ENCODE measurements at places on chromosomes 2 and 18.
A peak's percentile ranks its signal among the peaks of the same experiment; 100 is the strongest.

- DNase-seq: no peak
These were observed 180.0 kb upstream of the MMADHC start for GRCh38 chr2:149767516-149767974.

GRCh38 chr2:181738074-181738473 lies 57.8 kb upstream of the NEUROD1 start:
- no peak for DNase-seq

DNA sequence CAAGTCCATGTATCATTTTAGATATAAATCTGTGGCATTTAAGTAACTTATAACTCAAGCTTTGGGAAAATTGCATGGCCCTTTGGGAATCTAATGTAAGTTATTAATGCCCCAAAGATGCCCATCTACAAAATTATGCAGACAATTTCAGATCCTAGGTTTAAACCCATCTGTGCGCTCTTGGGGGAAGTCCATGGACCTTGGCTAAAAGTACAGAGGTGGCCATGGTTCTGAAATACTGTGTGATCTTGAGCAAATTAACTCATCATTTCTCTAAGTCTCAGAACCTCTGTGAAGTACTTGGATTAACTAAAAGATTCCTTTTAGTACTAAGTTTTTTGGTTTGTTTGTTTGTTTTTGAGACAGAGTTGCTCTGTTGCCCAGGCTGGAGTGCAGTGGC lies 19.5 kb downstream of the INPP1 start:
- no peak for DNase-seq

DNA sequence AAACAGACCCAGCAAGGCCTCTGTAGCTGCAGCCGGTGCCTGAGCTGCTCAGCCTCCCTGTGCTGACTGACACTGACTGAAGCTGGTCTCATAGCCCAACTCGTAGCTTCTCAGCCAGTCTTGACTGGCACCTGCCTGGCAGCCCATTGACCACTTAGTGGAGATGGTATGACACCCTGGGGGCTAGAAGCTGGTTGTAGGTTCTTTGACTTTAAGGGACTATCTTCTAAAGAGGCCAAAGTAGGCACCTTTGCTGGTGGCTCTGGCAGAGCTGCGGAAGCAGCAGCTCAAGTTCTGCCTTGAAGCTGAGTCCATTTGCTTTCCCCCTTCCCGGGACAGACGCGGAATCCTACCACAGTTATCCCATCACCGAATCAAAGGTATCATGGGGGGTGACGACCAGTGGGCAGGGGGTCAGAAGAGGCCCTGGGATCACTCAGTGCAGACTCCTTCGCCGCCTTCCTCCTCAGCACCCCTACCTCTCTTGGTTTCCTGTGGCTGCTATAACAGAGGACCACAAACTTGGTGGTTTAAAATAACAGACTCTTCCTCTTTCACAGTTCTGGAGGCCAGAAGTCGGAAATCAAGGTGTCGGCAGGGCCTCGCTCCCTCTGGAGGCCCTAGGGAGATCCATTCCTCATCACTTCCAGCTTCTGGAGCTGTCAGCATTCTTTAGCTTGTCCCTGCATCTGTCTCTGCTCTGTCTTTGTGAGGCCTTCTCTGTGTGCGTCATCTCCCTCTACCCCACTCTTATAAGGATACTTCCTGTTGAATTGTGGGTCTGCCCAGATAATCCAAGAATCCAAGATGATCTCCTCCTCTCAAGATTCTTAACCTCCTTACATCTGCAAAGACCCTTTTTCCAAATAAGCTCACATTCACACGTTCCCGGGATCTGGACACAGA lies 13.7 kb upstream of the FOSL2 start:
- DNase-seq: no peak

- DNase-seq: no peak
These were observed 50.7 kb downstream of the SIGLEC15 start for GRCh38 chr18:45876161-45876560.

DNA sequence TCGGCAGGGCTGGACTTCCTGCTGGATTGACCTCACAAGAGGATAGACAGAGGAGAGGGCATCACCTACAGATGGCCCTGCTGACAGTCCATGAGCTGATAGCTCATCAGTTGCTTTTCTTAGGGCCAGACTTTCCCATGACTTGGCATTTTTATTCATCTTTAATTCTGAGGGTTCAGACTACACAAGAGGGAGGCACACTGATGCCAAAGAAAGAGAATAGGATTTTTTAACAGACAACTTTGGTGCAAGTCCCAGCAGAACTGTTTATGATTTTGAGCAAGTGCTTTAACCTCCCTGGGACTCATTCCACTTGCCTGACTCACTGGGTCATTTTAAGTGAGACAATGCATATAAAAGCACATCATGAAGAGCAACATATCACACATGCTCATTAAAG lies 299.2 kb downstream of the INSIG2 start:
- no peak for DNase-seq

GRCh38 chr2:98936353-98937351 lies 627 bp upstream of the CRACDL start:
- no peak for DNase-seq

DNA sequence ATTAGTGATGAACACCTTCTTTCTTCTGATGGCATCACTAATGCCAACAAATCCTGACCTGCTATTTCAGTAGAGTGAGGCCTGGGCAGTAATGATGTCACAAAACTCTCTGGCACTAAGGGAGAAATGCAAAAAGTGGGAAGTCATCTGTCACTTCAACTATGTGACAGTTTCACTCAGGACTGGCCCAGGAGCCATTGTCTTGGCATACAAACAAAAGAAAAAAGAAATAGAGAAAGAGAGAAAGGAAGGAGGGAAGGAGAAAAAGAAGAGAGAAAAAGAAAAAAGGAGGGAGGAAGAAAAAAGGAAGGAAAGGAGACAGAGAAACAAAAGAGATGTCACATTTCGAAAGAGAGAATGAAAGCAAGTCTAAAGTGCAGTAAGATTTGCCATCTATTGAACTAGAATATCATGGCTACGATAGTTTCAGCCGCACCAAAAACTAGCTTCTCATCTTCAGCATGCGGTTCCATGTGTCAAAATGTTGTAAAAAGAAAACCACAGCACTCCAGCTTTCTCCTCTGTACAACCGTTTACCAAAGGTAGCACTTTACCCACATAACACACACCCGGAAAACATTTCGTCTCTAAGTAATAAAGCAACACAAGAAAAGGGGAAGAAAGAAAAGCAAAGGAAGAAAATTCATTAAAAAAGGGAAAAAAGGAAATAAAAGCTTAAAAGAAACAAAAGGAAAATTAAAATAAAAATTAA lies 50.1 kb downstream of the CD226 start:
- DNase-seq: no peak

DNA sequence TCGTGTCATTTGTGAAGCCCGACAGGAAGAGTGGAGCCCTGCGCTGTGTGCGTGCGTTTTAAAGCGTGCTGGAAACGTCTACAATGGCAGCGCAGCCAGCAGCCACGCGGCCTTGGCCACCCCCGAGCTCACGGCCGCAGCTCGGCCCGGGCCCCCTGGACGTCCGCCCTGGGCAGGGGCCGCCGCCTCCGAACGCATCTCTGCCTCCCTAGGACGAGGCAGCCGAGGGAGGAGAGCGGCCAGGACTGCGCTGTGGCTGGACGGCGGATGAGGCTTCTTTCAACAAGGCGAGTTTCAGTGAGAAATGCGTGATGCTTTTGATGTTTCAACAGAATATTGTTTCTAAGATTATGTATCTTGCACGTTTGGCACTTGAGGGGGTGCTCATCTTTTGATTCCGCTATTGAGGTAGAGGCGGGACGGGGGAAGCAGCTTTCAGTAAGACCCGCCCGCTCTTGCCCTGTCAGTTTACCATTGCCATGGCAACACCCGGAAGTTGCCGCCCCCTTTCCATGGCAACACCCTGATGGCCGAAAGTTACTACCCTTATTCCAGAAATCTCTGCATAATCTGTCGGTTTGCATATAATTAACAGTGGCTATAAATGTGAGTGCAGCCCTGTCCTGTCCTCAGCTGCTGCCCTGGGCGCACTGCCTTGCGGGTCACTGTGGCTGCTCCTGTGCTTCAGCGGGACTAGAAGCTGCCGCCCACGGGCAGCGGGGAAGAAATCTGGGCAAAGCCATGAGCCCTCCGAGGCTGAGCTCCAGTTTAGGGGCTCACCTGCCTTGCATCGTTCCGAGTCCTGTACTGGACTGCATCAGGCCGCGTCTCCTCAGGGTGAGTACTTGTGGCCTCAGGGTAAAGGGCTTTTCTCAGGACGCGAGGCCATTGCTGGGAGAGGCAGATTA lies 38.6 kb downstream of the ADNP2 start:
- peak; percentile 89 for DNase-seq

- no peak for DNase-seq
These were observed 43.3 kb downstream of the EIF5B start for GRCh38 chr2:99380376-99381010.

DNA sequence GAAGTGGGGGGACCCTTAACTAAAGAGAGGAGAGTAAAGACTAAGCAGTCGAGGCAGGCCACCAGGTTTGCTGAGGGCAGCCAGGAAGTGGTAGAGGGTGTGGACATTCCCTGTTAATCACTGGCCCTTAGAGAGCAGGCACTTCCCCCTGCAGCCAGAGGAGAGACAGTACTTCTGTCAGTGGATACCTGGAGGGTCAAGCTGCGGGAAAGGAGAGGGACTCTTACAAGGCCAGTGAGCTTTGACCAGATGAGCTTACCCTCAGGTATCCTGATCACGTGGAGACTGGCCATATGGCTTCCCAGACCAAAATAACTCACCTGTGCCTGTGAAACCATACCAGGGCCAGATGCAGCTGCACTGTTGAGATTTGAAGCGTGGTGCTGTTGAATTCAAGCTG lies 28.6 kb downstream of the ITGA6 start:
- no peak for DNase-seq

GRCh38 chr2:56148825-56149224 lies 35.0 kb upstream of the CCDC85A start:
- no peak for DNase-seq

GRCh38 chr2:196390243-196391148 lies 219.1 kb upstream of the STK17B start:
- DNase-seq: no peak

DNA sequence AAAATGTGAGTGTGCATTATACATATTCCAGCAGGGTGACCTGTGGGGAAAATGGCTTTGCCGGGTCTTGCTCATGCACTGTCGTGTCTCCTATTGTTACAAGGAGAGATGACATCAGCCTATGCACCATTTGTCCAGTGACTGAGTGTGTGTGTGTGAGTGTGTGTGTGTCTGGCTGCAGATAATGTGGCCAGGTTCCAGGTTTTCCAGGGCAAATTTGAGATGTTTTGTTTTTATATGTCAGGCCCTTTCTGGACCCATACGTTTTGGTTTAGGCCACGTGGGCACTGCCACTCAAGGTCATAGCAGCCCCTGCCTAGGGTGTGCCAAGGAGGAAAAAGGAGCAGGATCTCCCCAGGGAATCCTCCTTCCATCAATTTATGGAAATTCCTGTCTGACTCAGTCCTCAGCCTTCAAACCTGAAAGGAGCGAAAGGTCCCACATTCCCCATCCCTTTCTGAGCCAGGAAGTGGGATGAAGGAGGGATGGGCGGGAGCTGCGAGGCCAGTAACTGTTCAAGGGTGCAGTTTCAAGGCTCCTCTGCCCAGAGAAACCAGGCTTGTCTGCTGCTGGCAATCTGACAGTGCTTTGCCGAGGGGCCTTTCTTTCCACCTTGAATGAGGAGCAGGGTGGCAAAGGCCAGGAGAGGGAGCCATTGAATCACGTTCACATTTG lies 93.0 kb upstream of the SMAD2 start:
- DNase-seq: peak; percentile 75

DNA sequence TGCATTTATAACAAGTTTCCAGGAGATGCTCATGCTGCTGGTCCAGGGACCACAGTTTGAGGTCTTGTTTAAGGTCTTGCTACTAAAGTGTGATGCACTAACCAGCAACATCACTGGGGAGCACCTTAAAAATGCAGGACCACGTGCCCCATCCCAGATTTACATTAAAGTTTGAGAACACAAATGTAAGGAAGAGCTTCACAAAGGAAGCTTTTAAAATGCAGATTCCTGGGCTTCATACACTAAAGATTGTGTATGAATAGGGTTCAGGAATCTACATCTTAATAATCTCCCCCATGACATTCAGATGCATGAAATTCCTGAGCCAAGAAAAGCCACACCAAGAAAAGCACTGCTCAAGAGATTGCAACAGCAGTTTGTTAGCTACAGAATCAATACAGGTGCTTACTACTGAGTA lies 235.3 kb upstream of the TANK start:
- no peak for DNase-seq

DNA sequence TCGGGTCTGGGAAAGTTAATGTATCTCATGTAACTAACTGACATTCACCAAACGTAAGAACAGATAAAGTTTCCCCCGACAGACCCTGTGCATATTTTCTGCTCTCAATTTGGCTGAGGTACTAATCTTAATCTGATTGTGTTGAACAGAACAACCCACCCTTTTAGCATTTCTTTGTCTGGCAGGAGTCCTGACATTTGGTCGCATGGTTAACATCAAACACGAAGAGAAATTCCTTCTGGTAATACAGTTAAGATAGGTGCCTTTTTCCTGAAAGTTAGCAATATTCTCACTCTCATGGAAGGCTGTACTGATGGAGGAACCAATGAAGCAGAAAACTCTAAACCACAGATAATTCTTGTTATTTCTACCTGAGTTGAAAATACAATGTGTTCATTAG lies 520.8 kb downstream of the PARD3B start:
- no peak for DNase-seq

DNA sequence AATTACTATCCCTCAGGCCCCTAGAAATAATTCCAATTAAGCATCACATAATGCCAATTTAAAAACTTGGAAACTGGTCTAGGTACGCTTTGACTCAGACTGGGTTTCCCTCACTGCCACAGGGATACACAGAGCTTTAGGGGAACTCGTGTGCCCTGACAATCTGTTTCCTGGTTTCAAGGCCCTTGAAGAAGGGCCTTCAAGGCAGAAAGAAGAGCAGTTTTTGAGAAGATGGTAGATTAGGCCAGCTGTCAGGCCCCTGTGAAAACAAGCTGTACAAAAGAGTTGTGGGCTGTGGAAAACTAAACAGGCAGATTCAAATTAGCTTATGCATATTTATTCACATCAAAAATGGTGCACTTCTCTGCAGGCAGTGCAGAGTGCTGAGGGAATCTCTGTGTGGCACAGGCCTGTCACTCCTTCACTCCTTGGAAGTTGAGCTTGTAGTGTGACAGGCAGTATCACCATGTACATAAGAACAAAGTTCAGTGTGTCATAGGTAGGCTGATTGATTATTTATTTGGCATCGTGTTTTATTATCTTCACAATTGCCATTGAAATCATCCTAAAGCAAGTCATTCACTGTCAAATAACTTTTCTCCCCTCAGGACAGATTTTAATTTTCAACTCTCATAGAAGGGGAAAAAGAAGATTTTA lies 614.4 kb upstream of the GYPC start:
- DNase-seq: no peak

DNA sequence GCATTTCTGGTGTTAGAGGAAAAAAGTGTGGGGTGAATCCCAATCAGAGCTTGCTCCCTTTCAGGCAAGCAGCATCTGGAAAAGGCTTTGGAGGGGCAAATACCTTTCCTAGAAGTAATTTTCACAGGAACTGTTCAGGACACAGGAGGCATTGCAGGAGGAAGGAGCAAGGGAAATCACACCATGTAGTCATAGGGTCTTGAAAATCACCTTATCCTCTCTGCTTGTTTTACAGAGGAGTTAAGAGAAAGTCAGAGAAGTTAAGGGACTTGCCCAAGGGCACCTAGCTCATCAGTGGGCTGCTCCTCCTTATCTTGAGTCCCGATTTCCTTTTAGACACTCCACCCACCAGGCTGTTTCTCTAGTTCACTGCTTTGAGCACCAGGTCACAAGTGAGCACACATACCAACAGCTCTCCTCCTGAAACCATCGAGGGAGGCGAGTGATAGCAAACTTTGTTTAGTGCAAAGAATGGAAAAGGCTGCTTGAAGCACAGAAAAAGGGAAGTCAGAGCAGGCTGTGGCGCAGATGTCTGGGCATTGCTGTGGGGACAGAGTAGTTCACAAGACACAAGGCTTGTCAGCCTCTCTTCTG lies 89.2 kb upstream of the CXCR4 start:
- no peak for DNase-seq

- DNase-seq: no peak
These were observed 50.0 kb downstream of the ESCO1 start for GRCh38 chr18:21550510-21550970.
